Activated T-helper 17 cell treated with anti-CD3 and anti-CD28 coated beads, Interleukin-2, amount 50 U/mL, for 72 hours (primary cell): ENCODE measurements at places on chromosomes 6 and 20. TPM values are rescaled to one million over a fixed set of nuclear protein-coding genes. Genes with fewer than 3 reads are reported as not detected.
A peak's percentile ranks its signal among the peaks of the same experiment; 100 is the strongest.

DNA sequence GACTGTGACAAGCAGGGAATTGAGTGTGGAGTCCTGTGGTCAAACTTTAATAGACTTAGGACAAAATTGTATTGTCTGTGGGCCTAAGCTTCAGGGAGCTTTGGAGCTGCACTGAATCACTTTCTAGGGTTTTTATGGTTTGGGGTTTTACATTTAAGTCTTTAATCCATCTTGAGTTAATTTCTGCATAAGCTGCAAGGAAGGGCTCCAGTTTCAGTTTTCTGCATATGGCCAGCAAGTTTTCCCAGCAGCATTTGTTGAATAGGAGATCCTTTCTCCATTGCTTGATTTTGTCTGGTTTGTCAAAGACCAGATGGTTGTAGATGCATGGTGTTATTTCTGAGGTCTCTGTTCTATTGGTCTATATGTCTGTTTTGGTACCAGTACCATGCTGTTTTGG, 113.4 kb upstream of the NXT1 start:
- ATAC-seq, result no peak

- no peak for ATAC-seq
Observed at GRCh38 chr6:124917769-124918168, 44.5 kb upstream of the RNF217 start.

GRCh38 chr6:168734523-168734922, 293.5 kb downstream of the SMOC2 start:
- ATAC-seq, result no peak

DNA sequence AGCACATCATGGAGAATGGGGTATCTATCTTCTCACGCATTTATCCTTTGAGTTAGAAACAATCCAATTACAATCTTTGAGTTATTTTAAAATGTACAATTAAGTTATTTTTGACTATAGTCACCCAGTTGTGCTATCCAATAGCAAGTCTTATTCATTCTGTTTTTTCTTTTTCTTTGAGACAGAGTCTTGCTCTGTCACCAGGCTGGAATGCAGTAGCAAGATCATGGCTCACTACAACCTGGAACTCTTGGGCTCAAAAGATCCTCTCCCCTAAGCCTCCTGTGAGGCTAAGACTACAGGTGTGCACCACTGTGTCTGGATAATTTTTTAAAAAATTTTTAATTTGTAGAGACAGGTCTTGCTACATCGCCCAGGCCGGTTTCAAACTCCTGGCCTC, 201.5 kb upstream of the ZNF217 start:
- no peak for ATAC-seq

GRCh38 chr6:77403424-77403823, 59.9 kb downstream of the HTR1B start:
- no peak for ATAC-seq

DNA sequence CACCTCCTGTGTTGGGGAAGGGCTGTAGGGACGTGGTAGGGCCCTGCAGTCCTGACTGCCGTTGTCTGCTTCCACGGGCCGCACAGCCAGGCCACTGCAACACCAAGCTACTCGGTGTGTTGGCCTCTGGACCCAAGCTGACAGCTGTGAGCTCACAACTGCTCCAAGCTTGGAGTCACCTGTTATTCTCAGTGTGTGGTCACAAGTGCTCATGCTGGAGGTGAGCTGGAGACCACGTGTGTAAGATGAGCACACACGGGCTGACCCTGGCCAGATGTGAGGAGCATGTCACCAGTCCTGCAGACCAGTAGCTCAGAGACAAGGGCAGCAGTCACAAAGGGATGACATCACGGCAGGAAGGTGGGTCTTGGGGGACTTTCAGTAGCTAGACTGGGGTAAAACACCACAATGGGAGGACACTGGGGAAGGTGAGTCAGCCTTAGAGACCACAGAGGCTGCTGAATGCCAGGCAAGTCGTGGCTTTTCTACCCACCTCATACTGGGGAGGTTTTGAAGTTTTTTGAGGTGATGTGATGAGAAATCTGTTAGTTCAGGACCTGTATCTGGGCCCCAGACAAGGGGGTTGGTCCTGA, 87.3 kb downstream of the FAM120B start:
- ATAC-seq, result peak; percentile 92

DNA sequence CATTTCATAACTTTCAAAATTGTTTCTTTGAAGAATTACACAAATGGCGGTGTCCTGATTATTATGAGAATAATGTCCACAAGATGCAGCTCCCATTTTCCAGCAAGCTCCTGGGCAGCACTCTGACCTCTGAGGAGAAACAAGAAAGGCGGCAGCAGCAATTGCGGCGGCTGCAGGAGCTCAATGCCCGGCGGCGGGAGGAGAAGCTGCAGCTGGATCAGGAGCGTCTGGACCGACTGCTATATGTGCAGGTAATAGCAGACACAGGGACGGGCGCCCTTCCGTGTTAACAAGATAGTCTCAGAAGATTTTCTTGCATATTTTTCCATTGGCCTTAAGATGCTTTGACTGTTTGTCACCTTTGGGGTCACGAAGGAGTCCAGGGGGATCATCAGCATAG, 6.7 kb downstream of the ACTR5 start:
- no peak for ATAC-seq

DNA sequence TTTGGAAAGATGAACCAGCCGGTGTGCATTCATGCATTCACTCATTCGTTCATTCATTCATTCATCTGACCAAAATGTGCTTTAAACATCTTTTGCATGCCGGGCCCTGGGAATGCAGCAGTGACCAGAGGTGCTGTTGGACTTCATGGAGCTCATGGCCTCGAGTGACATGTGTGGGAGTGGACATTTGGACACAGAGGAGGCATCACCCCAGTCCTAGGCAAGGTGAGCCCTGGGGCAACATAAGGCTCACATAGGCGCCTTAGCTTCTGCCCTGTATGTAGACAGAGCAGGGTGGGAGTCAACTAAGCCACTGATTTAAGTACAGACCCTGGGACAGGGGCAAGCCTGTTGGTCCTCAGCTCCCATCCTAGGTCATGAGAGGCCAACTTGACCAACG, 71.6 kb downstream of the STK35 start:
- ATAC-seq, result no peak

GRCh38 chr6:34259529-34260069, 10.8 kb upstream of the SMIM29 start:
- ATAC-seq, result no peak

- peak; percentile 42 for ATAC-seq
Observed at GRCh38 chr6:36865835-36866234, 8.8 kb downstream of the PPIL1 start.

DNA sequence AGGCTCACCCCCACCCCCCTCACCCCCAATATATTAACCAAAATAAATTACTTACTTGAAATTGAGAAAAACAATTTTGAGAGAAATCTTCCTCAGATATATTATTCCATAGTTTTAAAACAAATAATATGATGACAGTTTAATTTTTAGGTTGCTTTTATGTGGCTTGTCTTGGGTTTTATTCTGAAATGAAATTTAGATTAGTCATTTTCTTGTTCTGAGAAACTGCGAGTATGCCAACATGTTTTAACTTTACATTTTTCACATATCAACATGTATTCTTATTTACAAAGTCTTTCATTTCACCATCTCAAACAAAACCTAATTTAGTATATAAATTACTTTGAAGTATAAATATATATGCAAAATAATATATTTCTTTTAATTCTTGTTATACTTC, 11.1 kb downstream of the REV3L start:
- ATAC-seq, result peak; percentile 59

- ATAC-seq, result no peak
Observed at GRCh38 chr6:168217216-168217879, 102.2 kb downstream of the DACT2 start.

DNA sequence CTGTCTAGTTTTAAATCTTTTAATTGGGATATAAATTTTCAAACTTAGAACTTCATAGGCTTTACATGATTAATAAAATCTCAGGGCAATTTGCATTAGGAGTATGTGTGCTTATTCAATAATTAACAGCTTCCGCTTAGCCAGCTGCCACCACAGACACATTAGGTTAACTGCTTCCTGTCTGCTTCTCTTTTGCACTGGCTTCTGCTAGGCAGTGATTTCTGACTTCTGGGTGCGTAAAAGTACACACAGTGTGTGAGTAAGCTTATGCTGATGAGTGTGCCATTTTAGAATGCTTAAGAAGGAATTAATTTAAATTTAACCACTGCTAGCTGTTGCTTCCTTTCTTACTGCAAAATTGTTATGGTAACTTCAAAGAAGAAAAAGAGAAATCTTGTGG, 73.9 kb downstream of the F13A1 start:
- ATAC-seq, result no peak

DNA sequence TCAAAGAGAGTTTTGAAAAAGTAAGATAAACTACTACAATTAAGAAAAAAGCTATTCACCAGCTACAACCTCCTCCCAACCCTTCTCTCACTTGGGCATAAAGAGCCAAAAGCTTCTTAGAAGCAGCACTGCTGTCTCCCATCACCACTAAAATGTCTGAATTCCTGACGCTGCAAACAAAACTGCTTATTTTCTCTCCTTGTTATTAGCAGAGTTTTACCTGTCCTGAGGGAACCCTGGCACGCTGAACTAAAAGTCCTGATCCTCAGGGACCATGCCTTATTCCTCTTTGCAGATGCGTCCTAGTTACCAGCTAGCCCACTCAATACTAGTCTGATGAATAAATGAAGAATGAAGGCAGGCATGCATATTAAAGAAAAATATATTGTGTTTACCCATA, 1.1 kb downstream of the HACE1 start:
- no peak for ATAC-seq

- ATAC-seq, result no peak
Observed at GRCh38 chr6:116402108-116402937, 31.6 kb downstream of the DSE start.

- no peak for ATAC-seq
Observed at GRCh38 chr6:156780962-156781853, 4.0 kb downstream of the ARID1B start.

DNA sequence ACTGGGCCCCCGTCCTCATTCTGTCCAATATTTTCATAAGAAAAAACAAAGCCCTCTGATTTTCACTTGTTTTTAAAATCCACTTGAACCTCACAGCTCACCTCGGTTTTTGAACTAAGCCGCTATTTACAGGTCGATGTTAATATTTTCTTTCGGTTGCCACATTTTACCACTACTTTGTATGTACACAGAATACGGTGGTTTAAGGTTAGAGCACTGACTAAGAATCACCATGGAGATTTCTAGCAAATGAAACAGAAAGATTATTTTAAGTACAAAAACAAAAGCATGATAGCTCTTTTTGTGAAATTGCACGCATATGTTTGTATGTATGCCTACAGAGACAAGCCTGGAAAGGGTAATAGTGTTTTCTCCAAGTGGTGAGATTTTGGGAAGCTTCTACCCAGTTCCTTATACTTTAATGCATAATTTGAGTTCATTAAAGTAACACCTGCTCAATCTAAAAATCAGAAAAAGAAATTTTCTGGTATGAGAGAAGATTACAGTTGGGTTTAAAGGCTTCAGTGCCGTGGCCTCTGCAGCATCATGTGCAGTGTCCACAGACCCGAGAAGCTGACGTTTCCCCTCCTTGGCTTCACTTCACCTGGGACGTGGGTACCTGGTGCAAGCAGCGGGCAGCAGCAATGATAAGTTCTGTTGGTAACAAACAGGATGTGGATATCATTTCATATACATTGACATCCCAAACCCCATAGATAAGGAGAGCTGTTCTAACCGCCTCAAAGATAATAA, 144.0 kb downstream of the UST start:
- no peak for ATAC-seq

DNA sequence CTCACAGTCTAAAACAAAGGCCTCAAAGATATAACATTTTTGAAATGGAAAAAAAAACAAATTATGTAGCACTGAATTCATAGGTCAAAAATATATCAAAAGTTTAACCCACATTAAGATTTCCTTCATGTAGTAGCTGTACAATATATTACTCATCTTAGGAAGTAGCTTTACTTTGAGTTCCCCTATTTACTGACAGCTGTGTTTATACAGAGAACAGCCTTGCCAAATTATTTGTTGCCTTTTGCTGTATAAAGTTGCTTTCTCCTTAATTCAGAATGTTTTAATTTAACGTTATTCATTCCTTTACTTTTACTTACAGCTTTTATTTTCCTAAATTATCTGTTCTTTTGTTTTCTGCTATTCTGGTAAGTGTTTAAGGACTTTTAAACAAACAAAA, 181.0 kb downstream of the COL12A1 start:
- ATAC-seq, result no peak

DNA sequence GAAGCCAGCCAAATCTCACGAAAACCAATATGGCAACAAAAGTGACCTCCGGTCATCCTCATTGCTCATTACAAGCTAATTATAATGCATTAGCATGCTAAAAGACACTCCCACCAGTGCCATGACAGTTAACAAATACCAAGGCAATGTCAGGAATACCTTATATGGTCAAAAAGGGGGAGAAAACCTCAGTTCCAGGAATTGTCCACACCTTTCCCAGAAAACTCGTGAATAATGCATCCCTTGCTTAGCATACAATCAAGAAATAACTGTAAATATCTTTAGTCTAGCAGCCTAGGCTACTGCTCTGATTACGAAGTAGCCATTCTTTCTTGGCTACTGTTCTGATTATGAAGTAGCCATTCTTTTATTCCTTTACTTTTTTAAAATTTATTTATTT, 112.5 kb upstream of the FKBP1C start:
- ATAC-seq, result no peak

DNA sequence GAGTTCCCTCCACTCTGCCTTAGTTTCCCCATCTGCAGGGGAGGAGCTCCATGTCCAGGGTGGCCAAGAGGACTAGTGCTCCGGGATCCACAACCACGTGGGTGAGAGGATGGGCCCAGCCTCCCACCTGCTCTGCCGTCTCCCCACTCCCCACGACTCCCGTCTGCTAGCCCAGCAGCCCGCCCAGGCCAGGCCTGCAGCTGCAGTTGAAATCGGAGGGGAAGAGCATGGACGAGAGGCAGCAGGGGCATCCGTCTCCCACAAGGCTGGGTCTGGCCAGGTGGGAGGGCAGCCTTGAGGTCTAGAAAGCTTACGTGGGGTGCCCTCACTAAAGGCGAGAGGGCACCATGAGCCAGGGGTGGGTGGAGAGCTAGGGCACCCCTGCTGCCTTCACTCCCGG, 8.6 kb downstream of the NOL4L start:
- ATAC-seq, result no peak

The TP53TG5 gene
- total RNA-seq, result 0.50 TPM

The GPLD1 gene
- 0.79 TPM for total RNA-seq

The PGC gene
- not detected for total RNA-seq

The NKAIN2 gene
- not detected for total RNA-seq

The NKX2-4 gene
- not detected for total RNA-seq

The PPP1R14C gene
- total RNA-seq, result not detected

The IPCEF1 gene
- total RNA-seq, result 15.6 TPM
